Activated CD4-positive, alpha-beta T cell treated with anti-CD3 and anti-CD28 coated beads, Interleukin-2, amount 10 ng/mL, durations not matched to agents 7 days and 5 days (primary cell): ENCODE measurements at places on chromosomes 3 and 15. TPM values are rescaled to one million over a fixed set of nuclear protein-coding genes. Genes with fewer than 3 reads are reported as not detected.

The CLDN1 gene
- total RNA-seq: not detected

The RBP2 gene
- total RNA-seq: not detected

The EID1 gene
- 84.0 TPM for total RNA-seq

The P2RY1 gene
- total RNA-seq: 0.19 TPM
